Activated CD4-positive, alpha-beta memory T cell treated with anti-CD3 and anti-CD28 coated beads for 36 hours (primary cell): ENCODE measurements at places on chromosomes 6 and 20. TPM values are rescaled to one million over a fixed set of nuclear protein-coding genes. Genes with fewer than 3 reads are reported as not detected.

HTR1E gene
- total RNA-seq = not detected

GDAP1L1 gene
- not detected for total RNA-seq

REM1 gene
- not detected for total RNA-seq

DNAH8 gene
- total RNA-seq = 0.22 TPM

DNA sequence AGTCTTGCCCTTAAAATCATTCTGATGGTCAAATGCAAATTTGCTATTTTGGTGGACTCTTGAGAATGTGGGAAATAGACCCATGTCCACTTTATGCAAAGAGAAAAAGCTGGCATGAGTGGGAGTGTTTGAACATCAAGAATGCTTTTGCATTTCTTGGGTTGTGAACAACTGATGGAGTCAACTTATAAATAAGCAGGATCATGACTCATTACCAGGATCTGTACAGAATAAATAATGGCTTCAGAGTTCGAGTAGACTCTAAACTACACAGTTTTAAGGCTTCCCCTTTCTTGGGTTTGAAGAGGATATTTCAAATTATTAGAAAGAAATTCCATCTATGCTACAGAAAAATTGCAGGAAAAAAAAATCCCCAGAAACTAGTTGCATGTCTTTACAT is 195.5 kb downstream of the EYA4 start:
- no peak overlapping the region for H3K27ac ChIP-seq
- no peak overlapping the region for H3K4me3 ChIP-seq
- no peaks in the 10 kb centered on the region for H3K4me1 ChIP-seq
- no peak for DNase-seq
- no peaks in the 10 kb centered on the region for H3K36me3 ChIP-seq

DNA sequence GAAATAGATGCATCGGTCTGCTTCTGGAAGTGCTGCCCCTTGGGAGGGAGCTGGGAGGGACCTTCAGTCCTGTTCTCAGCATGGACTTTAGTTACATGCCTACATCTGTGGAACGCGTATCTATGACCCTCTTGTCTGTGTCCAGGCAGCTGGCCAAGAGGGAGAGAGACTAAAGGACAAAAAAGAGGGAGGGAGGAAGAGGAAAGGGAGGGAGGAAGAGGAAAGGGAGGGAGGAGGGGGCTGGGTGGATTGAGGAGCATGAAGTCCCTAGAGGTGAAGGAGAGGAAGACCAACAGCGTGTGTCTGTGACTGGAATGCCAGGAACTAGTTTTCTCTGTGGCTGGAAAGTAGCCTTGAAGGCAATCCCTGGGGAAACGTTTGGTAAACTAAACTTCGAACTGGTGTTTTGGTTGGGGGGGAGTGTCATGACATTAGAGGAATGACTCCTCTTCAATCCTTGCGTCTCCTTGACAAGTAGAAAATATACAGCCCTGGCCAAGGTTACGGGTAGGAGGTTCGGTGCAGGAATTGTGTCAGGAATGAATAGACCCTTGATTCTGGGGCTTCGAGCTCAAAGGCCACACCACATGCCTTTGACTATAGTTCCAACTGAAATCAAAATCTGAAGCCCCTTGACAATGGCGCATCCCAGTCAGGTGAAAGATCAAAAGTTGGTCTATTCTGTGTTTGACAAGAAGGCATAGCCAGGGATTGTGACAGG is 52.0 kb upstream of the PLEKHG1 start:
- H3K4me1 ChIP-seq = peaks cover 2% of the 10 kb centered on the region
- peaks cover 18% of the 10 kb centered on the region for H3K27me3 ChIP-seq

DNA sequence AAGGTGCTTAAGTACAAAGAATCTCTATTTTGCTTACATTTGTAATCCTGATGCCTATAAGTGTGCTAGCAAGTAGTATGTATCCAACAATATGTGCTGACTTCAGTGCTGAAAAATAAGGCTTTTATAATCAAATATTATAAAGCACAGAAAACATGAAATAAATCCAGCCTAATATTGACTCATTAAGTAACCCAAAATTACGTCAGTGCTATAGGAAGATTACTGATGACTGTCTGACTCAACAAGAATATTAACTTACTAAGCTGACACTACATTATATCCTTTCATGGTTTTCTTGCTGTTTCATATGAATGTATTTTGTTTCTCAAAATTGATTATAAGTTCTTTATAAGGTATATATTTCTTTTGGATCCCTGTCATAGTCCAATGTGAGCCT is 76.1 kb downstream of the ME1 start:
- no peaks in the 10 kb centered on the region for H3K4me1 ChIP-seq
- no peak overlapping the region for H3K4me3 ChIP-seq
- no peaks in the 10 kb centered on the region for H3K36me3 ChIP-seq
- no peaks in the 10 kb centered on the region for H3K27me3 ChIP-seq
- DNase-seq = no peak

- H3K27ac ChIP-seq = no peak overlapping the region
- H3K36me3 ChIP-seq = no peaks in the 10 kb centered on the region
- peaks cover 4% of the 10 kb centered on the region for H3K4me1 ChIP-seq
- DNase-seq = no peak
These were observed 47.5 kb upstream of the CHRNA4 start for GRCh38 chr20:63408684-63409046.

- peaks cover 6% of the 10 kb centered on the region for H3K27me3 ChIP-seq
- H3K36me3 ChIP-seq = no peaks in the 10 kb centered on the region
- H3K4me3 ChIP-seq = no peak overlapping the region
- H3K4me1 ChIP-seq = peaks cover 8% of the 10 kb centered on the region
- H3K27ac ChIP-seq = no peak overlapping the region
- no peak for DNase-seq
These were observed 59.5 kb upstream of the RNF144B start for GRCh38 chr6:18327626-18328025.

GRCh38 chr6:136787726-136788068 is 4.6 kb downstream of the MAP3K5 start:
- H3K36me3 ChIP-seq = peaks cover 16% of the 10 kb centered on the region
- H3K27me3 ChIP-seq = no peaks in the 10 kb centered on the region
- H3K4me1 ChIP-seq = peaks cover 74% of the 10 kb centered on the region
- peak overlapping the region; percentile 87 for H3K27ac ChIP-seq

GRCh38 chr6:3506751-3507383 is 50.0 kb upstream of the SLC22A23 start:
- no peaks in the 10 kb centered on the region for H3K36me3 ChIP-seq
- no peaks in the 10 kb centered on the region for H3K4me1 ChIP-seq
- peaks cover 7% of the 10 kb centered on the region for H3K27me3 ChIP-seq
- H3K27ac ChIP-seq = no peak overlapping the region

- no peak overlapping the region for H3K27ac ChIP-seq
- no peak overlapping the region for H3K4me3 ChIP-seq
- H3K27me3 ChIP-seq = no peaks in the 10 kb centered on the region
- peaks cover 27% of the 10 kb centered on the region for H3K36me3 ChIP-seq
- no peak for DNase-seq
- peaks cover 12% of the 10 kb centered on the region for H3K4me1 ChIP-seq
These were observed 14.6 kb downstream of the MYBL2 start for GRCh38 chr20:43681468-43681942.

- no peak overlapping the region for H3K27ac ChIP-seq
- no peaks in the 10 kb centered on the region for H3K36me3 ChIP-seq
- H3K27me3 ChIP-seq = no peaks in the 10 kb centered on the region
These were observed 111.1 kb downstream of the COL12A1 start for GRCh38 chr6:75094614-75095200.

GRCh38 chr20:50886184-50886790 is 45.0 kb downstream of the ADNP start:
- no peak for DNase-seq
- no peak overlapping the region for H3K4me3 ChIP-seq
- H3K4me1 ChIP-seq = peaks cover 3% of the 10 kb centered on the region

DNA sequence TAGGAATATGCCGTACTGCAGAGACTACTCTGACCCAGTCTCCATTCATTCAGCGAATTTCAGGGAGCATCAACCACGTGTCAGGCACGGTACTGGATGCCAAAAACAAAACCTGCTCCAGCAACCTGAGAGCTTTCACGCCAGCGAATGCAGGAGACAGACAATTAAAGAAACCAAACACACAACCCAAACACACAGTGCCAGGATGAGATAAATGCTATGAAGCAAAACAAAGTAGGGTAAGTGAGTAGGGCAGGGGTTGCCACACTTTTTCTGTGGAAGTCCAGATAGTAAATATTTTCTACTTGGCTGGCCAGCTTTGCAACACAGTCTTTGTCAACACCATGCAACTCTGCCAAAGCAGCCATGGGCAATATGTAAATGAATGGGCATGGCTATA is 10.0 kb downstream of the MOCS1 start:
- no peak for DNase-seq
- H3K27ac ChIP-seq = no peak overlapping the region
- H3K4me3 ChIP-seq = no peak overlapping the region
- H3K36me3 ChIP-seq = no peaks in the 10 kb centered on the region

GRCh38 chr20:3105256-3106137 is 21.0 kb upstream of the AVP start:
- no peaks in the 10 kb centered on the region for H3K27me3 ChIP-seq
- no peak overlapping the region for H3K4me3 ChIP-seq
- DNase-seq = no peak
- H3K36me3 ChIP-seq = no peaks in the 10 kb centered on the region
- no peak overlapping the region for H3K27ac ChIP-seq

DNA sequence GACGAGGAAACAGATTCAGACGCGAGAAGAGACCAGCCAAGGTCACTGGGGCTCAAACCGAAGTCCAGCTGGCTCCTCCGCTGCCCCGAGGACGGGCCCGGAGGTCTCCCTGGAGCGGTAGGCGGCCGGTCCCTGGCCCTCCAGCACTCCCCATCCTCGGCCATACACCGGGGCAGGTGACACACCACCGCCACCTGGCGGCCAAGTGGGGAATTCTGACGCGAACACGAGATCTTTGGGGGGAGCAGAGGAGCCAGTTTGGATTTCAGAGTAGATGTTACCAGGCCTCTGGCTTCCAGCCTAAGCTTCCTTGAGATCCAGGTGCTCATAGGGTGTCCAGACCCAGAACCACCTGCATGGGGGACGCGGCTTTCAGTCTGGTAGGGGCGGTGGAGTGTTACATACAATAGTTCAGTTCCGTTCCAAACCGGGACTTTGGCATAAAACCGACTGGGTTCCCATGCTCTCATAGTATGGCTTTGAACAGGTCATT is 16.1 kb downstream of the BPIFB1 start:
- H3K4me1 ChIP-seq = no peaks in the 10 kb centered on the region
- peaks cover 9% of the 10 kb centered on the region for H3K27me3 ChIP-seq
- H3K4me3 ChIP-seq = no peak overlapping the region
- H3K36me3 ChIP-seq = no peaks in the 10 kb centered on the region
- DNase-seq = peak; percentile 80
